Stimulated activated CD8-positive, alpha-beta memory T cell treated with anti-CD3 and anti-CD28 coated beads, Interleukin-7, amount 100 ng/mL, for 1 hour (primary cell): ENCODE measurements at places on chromosomes 5 and 9.

DNA sequence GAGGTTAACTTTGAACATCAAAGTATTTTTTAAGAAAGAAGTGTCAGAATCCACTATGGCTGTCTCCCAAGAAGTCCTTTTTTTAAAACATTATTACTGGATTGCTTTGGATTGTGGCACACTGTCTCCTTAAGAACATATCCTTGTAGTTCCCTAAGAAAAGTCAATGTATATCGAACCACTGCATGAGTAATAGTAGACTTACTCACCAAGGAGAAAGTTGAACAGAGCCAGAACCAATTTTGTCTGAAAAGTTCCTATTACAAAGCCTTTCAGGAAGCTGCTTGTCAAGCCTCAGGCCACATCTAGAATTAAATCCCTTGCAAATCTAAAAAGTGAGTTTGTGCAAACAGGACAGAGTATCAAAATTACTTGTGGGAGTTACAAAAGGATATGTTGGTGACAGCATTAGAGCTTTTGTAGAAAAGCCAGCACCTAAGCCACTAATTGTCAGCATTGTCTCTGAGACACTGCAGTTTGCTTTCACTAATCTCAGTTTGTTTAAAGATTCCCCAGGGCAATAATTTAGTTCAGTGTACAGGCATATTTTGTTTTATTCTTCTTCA, 195.4 kb downstream of the MPDZ start:
- DNase-seq = no peak

- DNase-seq = no peak
Observed at GRCh38 chr9:121979736-121980135, 113.4 kb downstream of the TTLL11 start.

DNA sequence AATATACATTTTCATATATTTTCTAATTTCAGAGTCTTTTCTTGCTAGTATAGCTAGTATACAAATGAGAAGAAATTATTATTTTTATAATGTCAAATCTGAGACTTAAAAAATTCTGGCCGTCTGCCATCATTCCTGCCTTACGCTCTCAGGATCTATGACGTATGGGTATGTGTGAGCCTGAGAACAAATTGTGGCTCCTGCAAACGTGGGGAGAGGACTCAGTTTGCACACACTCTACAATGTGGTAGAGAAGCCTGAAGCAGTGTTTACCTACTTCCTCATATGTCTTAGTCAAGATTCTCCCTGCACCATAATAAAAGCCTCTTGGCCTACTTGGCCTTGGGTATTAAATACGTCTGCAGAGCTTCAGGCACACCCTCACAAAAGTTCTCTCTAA, 825.4 kb downstream of the SEMA5A start:
- DNase-seq = no peak

GRCh38 chr5:167243463-167243862, 1048.0 kb upstream of the WWC1 start:
- no peak for DNase-seq

DNA sequence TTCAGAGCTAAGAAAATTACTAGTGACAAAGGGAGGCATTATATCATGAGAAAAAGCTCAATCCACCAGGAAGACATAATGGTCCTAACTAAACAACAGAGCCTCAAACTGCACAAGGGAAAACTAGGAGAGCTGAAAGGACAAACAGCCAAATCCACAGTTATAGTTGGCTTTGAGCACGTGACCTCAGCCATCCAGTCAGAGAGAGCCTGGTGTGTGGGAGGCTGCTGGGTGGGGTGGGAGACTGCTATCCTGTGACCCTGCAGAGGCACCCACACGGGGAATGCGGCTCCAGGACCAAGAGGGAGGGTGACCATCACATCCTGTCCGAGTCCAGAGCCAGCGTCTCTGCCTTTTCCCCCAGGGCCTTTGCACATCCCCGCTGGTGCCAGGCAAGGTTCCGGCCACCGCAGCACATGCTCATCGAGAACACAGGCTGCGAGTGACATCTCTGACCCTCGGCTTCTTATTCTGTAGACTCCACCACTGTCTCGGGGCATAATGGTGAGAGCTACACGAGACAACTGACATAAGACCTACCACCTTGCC, 145.1 kb downstream of the PHF2 start:
- no peak for DNase-seq

GRCh38 chr5:64978546-64978945, 209.8 kb downstream of the CWC27 start:
- no peak for DNase-seq

DNA sequence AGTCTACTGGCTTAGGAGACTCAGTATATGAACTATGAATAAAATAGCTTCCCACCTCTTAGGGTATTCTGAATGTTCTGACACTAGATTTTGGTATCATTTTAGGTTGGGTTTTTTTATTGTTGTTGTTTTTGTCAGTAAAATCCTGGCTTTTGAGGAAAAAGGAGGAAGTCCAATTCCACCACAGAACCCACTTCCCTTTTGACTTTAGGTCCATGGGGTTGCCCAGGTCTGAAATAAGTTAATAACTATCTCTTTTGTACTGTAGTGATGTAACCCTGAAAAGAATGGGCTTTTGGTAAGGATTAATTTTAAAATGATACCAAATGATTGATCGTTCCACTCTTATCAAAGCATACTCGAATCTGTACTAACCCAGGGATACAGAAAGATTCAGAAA, 29.1 kb upstream of the IL12B start:
- no peak for DNase-seq

- DNase-seq = no peak
Observed at GRCh38 chr9:7533376-7534090, 266.0 kb downstream of the DMAC1 start.

DNA sequence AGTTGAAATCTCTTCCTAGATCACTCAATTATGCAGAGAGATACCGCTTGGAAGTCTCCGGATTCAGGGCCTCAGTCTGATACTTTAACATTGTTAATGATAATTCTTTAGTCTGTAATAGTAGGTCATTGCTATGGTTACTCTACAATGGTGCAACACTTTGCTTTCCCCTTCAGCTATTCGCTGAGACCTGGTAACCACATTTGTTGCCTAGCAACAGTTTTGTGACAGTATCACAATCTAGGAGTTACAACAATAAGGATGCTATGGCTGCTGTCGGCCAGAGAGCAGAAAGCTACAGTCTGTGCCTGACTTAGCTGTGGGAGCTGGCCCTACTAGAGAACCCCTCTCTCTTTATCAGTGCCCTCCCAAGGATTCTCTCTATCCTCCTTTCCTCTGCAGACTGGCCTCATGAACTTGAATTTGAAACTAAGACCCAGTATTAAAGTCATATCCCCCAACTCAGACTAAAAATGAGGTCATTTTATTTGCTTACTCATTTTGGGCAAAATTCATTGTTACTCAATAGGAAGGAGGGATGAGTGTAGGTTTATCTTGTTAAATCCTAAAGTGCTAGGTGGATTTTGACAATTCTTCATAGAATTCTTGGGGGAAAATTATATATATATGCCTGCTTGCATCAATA, 39.3 kb downstream of the NR2F1 start:
- no peak for DNase-seq

DNA sequence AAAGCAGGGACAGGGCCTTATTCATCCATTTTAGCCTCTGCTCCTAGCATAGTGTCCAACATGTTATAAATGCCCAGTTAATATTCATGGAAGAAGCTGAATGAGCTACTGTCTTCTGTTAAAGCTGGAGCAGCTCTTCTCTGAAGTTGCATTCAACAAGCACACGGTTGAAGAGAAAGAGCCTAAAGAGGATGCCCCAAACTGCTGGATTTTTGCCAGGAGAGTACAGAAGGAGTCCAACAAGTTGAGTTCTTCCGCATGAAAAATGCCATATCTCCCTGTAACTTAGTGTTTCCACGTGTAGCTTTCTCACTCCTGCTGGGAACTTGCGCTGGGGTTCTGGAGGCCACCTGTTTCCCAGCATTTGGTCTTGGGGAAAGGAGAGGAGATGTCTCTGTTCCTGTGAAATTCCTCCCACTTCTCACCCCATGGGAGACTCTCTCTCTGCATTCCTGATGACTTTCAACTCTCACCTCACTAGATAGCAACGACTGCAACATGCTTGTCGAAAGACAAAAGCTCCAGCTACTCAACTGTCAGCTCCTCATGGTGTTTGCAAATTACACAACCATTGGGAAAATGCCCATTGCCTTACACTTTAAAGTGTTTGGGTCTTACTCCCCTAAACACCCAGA, 122.8 kb downstream of the KIF4B start:
- DNase-seq = no peak

DNA sequence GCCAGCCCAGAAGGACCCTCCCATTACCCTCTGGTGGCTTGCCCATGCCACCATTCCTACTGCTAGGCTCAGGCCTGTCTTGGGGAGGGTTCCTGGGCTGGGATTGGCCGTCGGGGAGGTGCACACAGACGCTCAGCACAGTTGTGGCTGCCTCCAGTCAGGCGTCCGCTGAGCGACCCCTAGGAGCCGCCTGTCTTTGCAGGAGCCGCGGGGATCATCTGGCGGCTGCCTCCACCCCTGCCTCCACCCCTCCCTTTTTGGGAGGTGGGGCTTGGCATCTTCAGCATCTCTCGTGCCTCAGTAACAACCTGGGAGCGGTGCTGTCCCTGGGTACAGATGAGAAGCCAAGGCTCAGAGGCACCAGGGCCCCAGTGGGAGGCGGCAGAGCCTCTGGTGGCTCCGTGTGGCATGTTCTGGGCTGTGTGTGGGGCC, 39.6 kb downstream of the RXRA start:
- no peak for DNase-seq

DNA sequence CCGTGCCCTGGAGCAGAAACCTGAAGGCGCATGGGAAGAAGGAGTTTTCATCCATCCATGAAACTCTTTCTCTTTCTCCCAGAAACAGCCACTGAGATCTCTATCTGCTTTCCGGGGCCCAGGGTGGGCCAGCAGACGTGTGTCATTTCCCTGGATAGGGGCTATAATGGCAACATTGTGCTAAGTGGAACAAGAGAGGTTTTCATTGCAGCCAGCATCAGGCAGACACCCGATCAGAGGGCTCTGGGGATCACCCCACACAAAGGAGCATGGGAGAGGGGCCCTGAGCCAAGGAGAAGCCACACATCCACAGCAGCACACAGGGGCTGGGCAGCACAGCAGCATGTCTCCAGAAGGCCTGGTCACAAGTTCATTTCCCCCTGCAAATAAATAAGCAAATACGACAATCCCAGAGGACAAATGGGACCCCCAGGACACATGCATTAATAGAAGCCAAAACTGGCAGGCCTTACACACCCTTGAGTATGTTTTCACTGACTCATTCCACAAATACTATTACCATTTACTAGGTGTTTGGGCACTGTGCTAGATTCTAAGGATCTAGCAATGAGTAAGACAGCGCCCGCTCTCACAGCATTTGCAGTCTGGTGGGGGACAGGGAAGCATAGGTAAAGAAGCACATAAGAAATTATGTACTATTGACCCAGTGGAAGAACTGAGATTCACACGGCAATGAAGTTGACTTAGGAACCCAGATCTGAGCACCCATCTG, 4.3 kb upstream of the AFAP1L1 start:
- no peak for DNase-seq

- DNase-seq = no peak
Observed at GRCh38 chr5:6572825-6573380, 59.9 kb downstream of the NSUN2 start.

- no peak for DNase-seq
Observed at GRCh38 chr5:41270423-41271251, 57.3 kb upstream of the C6 start.

- DNase-seq = no peak
Observed at GRCh38 chr5:63727583-63727982, 234.7 kb downstream of the HTR1A start.

GRCh38 chr5:68460147-68460798, 244.7 kb downstream of the PIK3R1 start:
- DNase-seq = peak; percentile 13

- DNase-seq = no peak
Observed at GRCh38 chr9:131650254-131650653, 89.6 kb downstream of the RAPGEF1 start.

DNA sequence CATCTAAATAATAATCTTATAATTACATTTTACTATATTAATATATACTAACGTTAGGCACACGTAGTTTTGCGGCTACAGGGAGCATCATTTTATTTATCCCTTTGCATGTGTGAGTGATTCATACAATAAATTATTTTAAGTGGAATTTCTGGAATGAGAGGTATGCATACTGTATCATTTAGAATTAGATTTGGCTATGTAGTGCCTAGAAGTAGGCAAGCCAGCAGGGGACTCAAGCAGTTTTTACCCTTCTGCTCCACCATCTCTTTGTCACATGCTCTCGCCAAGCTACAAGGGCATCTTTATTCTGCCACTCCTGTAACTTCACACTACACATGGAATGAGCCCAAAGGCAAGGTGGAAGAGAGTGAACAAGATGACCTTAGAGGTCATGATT, 60.8 kb downstream of the MEGF10 start:
- no peak for DNase-seq

DNA sequence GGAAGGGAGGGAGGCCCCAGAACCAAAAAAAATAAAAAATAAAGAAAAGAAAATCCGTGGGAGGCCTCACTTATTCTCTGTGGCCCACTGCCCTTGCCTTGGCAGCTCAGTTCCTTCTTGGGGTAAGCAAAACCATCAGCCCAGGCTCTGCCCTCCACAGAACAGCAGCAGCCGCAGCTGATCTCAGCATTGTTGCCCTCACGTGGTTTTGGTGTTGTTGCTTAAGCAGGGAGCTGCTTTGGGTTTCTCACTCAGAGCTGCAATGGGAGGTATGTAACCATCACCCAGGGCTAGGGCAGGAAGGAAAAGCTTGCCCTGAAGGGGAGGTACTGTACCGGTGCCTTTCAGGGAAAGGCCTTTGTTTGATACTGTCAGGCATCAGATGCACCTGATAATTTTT, 374.7 kb upstream of the WWC1 start:
- no peak for DNase-seq

GRCh38 chr5:160369990-160370712, at the start of gene C1QTNF2:
Gene C1QTNF2, minus strand, starts transcription at chr5:160370626. Its CDS starts 15,615 bp downstream, at chr5:160355011.
- no peak for DNase-seq

GRCh38 chr5:88401686-88402085, 133.0 kb upstream of the TMEM161B start:
- no peak for DNase-seq

DNA sequence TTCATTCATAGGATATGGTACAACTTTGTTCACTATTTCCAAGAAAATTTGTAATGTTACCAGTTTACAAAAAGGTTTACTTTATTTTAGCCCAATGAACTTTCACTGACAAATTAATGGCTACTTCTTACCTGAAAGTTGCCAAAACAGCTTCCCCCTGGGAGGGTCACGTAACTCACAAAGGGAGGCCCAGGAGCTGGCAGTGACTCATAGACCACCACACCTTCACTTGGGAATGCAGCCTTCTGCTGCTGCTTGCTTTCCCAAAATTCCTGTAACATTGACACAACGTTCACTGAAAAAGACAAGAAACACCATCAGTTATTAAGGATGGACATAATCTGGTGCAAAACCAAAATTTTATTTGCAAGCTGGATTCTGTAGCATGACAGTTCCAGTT, 18.1 kb downstream of the LIX1 start:
- DNase-seq = no peak

GRCh38 chr9:97059626-97060025, 20.7 kb upstream of the CTSV start:
- no peak for DNase-seq
